Skin of body (tissue), 3 donors: ENCODE measurements at places on chromosomes 7 and 10. TPM values are rescaled to one million over a fixed set of nuclear protein-coding genes. Genes with fewer than 3 reads are reported as not detected.

CEP55 gene
- total RNA-seq = 7.8 TPM

GRCh38 chr10:43912469-43912868 lies 263.8 kb upstream of the ZNF32 start:
- no peak for DNase-seq

DNA sequence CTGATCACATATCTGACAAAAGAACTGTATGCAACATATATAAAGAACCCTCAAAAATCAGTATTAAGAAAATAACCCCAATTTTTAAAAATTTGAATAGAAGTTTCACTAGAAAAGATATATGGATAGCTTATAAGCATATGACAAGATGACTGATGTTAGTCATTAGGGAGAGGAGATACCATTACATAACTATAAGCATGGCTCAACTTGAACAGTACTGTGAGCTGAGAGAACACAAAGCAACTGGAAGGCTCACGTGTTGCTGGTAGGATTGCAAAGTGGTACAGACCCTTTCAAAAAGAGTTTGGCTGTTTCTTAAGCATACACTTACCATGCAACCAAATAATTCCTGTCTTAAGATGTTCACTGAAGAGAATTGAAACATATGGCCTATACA lies 14.7 kb downstream of the CCDC71L start:
- DNase-seq = no peak

GATA3 gene
- total RNA-seq = 16.0 TPM

SPDYE3 gene
- total RNA-seq = not detected

- DNase-seq = no peak
Measured at GRCh38 chr7:145605963-145606362, 510.6 kb upstream of the CNTNAP2 start.

DNA sequence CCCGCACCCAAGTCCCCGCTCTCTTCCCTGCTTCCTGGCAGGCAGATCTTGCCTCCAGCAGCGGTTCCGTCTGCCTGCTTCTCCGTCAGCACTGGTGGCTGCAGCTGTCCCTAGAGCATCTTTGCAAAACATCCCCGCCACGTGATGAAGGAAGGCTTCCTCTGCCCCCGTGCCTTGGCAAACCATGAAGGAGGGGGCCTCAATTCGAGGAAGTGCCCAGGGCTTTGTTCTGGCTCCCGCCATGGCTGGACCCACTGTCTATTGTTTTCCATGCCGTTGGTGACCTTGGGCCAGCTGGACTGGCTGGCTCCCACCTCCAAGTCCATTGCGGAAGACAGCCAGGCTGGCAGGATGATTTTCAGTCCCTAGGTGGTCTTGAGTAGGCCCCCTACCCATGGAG lies 13.2 kb upstream of the AQP1 start:
- no peak for DNase-seq

ZNF107 gene
- total RNA-seq = 8.3 TPM

DNA sequence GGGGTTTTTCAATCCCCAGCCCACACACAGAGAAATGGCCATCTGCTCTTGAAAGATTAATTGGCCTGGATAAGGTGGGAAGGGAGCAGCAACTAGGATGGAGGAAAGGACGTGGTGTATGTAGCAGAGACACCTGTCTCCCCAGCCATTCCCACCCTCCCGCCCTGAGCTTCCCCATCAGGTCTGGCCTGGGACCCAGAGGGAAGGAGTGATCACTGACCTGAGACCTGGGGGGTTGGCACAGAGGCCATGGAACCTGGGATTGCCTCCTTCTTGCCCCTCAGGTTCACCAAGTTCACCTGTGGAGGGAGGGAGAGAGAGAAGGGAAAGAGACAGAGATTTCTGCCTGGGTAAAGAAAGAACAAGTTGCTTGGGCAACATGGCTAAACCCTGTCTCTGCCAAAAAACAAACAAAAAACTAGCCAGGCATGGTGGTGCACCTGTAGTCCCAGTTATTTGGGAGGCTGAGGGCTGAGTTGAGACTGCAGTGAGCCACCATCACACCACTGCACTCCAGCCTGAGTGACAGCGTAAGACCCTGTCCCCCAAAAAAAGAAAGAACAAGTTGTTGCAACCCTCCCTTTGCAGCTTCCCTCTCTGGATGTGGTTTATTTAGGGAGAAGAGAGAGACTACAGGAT lies 11.3 kb upstream of the TRPV6 start:
- DNase-seq = no peak

DNA sequence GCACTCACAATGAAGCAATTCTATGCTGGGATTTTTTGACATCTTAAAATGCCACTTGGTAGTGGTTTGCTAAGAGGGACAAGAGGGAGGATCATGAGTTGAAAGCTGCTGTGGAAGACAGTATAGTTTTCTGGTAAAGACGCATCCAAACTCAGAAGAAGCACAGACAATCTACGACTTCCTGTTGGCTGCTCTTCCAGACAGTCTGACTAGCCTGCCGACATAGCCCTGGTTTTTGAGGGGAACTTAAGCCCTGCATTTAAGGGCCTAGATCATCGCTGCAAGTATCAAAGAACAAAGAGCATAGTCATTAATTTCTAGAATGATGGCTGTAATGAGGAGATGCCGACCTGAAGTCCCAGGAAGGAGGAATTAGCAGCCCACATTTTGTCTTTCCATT lies 99.9 kb upstream of the IKZF1 start:
- no peak for DNase-seq
